ENCODE measurements at places on chromosomes 11 and 22. TPM values are rescaled to one million over a fixed set of nuclear protein-coding genes. Genes with fewer than 3 reads are reported as not detected.

- H3K27ac ChIP-seq = no peak overlapping the region
- H3K36me3 ChIP-seq = no peaks in the 10 kb centered on the region
- H3K4me1 ChIP-seq = no peaks in the 10 kb centered on the region
- peaks cover 13% of the 10 kb centered on the region for H3K27me3 ChIP-seq
- DNase-seq = no peak
- H3K4me3 ChIP-seq = no peak overlapping the region
These were observed 7.1 kb upstream of the LTO1 start for GRCh38 chr11:69682221-69682620.

GRCh38 chr11:35541621-35542375 is 16.4 kb upstream of the PAMR1 start:
- DNase-seq = no peak
- no peak overlapping the region for H3K4me3 ChIP-seq
- H3K36me3 ChIP-seq = no peaks in the 10 kb centered on the region
- H3K27ac ChIP-seq = peak overlapping the region; percentile 25

- peaks cover 14% of the 10 kb centered on the region for H3K4me1 ChIP-seq
- no peaks in the 10 kb centered on the region for H3K27me3 ChIP-seq
- no peak for DNase-seq
- no peaks in the 10 kb centered on the region for H3K36me3 ChIP-seq
These were observed 3.0 kb downstream of the TMEM80 start for GRCh38 chr11:698493-699115.

- no peaks in the 10 kb centered on the region for H3K27me3 ChIP-seq
- no peaks in the 10 kb centered on the region for H3K36me3 ChIP-seq
- no peak overlapping the region for H3K4me3 ChIP-seq
These were observed 1.9 kb downstream of the MMP8 start for GRCh38 chr11:102722821-102723220.

GRCh38 chr11:96293109-96293508 is 49.9 kb downstream of the MAML2 start:
- H3K27ac ChIP-seq = no peak overlapping the region
- H3K27me3 ChIP-seq = no peaks in the 10 kb centered on the region
- no peaks in the 10 kb centered on the region for H3K4me1 ChIP-seq
- H3K36me3 ChIP-seq = no peaks in the 10 kb centered on the region
- no peak for DNase-seq

DNA sequence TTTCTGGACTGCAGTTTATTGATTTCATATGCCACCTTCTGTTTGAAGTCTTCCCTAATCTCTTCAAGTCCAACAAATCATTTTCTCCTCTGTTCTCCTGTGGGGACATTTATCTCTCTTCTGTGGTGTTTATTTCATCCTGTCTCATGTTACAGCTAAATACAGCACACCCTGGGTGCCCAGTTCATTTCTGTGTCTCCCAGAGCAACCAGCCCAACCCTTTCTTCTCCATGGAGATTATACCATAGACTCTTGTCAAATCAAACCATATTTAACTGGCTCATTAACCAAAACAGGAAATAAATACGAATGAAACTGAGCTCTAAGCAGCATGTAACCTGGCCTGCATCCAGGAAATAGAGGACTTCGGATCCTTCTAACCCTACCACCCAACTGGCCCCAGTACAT is at the start of gene MS4A8:
MS4A8 (plus strand) TSS at position 329 of the 408 bp plus-strand sequence. CDS start 1,249 bp downstream, outside the sequence.
- H3K36me3 ChIP-seq = no peaks in the 10 kb centered on the region
- H3K4me3 ChIP-seq = no peak within 1 kb of the TSS
- no peak within 1 kb of the TSS for H3K27ac ChIP-seq
- no peaks in the 10 kb centered on the region for H3K27me3 ChIP-seq
- peaks cover 4% of the 10 kb centered on the region for H3K4me1 ChIP-seq
- DNase-seq = no peak

DNA sequence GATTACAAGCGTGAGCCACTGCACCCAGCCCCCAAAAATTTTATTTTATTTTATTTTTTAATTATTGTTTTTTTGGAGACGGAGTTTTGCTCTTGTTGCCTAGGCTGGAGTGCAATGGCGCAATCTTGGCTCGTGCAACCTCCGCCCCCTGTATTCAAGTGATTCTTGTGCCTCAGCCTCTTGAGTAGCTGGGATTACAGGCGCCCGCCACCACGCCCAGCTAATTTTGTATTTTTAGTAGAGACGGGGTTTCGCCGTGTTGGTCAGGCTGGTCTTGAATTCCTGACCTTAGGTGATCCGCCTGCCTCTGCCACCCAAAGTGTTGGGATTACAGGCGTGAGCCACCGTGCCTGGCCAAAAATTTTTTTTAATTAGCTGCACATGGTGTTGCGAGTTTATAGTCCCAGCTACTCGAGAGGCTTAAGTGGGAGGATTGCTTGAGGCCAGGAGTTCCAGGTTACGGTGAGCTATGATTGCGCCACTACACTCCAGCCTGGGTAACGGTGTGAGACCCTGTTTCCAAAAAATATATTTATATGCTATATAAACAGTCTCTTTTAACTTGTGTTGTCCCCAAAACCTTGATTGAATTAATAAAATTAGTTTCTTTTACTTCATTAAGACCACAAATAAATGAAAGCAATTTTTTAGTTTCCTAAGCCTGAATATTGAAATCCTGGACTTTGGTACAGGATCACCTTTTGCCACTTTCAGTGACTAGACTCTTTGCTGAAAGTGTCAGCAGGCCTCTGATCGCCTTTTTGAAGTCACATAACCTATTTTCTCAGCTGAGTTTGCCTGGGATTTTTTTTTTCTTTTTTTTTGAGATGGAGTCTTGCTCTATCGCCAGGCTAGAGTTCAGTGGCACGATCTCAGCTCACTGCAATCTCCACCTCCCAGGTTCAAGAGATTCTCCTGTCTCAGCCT is 16.2 kb downstream of the ATG13 start:
- H3K4me1 ChIP-seq = no peaks in the 10 kb centered on the region
- no peak for DNase-seq
- no peaks in the 10 kb centered on the region for H3K36me3 ChIP-seq

DNA sequence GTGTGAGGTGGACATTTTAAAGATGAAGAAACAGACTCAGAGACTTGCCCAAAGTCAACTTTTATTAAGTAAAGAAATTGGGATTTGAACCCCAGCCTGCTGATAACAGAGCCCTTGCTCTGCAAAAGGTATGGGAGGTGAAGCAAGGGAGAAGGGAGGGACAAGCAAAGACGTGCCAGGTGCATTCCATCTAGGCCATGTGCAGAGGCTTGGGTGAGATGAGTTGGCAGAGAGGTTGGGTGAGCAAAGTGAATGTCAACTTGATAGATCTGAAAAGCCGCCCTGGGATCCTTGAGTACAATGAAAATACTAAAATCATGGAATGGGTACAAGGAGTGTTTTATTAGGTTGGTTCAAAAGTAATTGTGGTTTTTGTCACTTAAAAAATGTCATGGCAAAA is 341.3 kb downstream of the CADM1 start:
- H3K36me3 ChIP-seq = no peaks in the 10 kb centered on the region
- DNase-seq = no peak
- H3K4me1 ChIP-seq = no peaks in the 10 kb centered on the region
- no peak overlapping the region for H3K27ac ChIP-seq
- no peaks in the 10 kb centered on the region for H3K27me3 ChIP-seq

- H3K36me3 ChIP-seq = no peaks in the 10 kb centered on the region
- peaks cover 13% of the 10 kb centered on the region for H3K4me1 ChIP-seq
- no peak for DNase-seq
- no peak overlapping the region for H3K27ac ChIP-seq
- H3K4me3 ChIP-seq = no peak overlapping the region
- H3K27me3 ChIP-seq = no peaks in the 10 kb centered on the region
These were observed 9.9 kb downstream of the SYNGR1 start for GRCh38 chr22:39359659-39360195.

DNA sequence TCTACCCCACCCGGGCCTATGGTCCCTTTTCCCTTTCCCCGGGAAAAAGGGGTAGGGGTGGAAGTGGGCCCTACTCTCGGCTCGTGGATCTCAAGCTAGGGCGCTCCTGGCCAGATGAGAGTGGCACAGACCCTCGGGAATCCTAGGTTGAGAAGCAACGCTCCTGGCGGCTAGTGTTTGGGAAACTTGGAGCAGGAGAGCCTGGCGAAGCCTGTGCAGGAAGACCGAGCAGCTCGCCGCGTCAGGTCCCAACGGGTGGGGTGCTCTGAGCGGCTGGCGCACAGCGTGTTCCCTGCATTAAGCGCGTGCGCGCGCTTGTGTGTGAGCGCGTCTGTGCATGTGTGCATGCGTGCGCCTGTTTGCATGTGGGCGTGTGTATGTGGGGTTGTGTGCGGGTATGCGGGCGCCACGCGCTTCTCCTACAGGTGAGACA is 7.1 kb upstream of the FLI1 start:
- H3K27ac ChIP-seq = no peak overlapping the region
- H3K4me1 ChIP-seq = peaks cover 16% of the 10 kb centered on the region
- H3K27me3 ChIP-seq = peaks cover 100% of the 10 kb centered on the region
- H3K4me3 ChIP-seq = peak overlapping the region; percentile 35
- H3K36me3 ChIP-seq = no peaks in the 10 kb centered on the region

GRCh38 chr11:72834905-72835304 is 20.7 kb downstream of the ATG16L2 start:
- H3K27ac ChIP-seq = no peak overlapping the region
- H3K4me3 ChIP-seq = no peak overlapping the region
- DNase-seq = no peak
- H3K27me3 ChIP-seq = no peaks in the 10 kb centered on the region
- peaks cover 15% of the 10 kb centered on the region for H3K4me1 ChIP-seq

MS4A6A gene
- total RNA-seq = not detected

BAIAP2L2 gene
- 2.6 TPM for total RNA-seq

SYTL2 gene
- 34.1 TPM for total RNA-seq

ALKBH8 gene
- total RNA-seq = 11.8 TPM

APOBEC3B gene
- not detected for total RNA-seq

PTPRJ gene
- total RNA-seq = 28.0 TPM
